Left cardiac atrium (tissue), 4 donors: ENCODE measurements at places on chromosomes 11 and 22. TPM values are rescaled to one million over a fixed set of nuclear protein-coding genes. Genes with fewer than 3 reads are reported as not detected.

The TRIM3 gene
- 14.5 TPM for total RNA-seq

The GSC2 gene
- total RNA-seq = not detected

The SMIM35 gene
- not detected for total RNA-seq

The UPK3A gene
- 0.29 TPM for total RNA-seq

The PHETA2 gene
- total RNA-seq = 8.7 TPM

The GRK2 gene
- 52.6 TPM for total RNA-seq

The RFPL1 gene
- total RNA-seq = not detected

DNA sequence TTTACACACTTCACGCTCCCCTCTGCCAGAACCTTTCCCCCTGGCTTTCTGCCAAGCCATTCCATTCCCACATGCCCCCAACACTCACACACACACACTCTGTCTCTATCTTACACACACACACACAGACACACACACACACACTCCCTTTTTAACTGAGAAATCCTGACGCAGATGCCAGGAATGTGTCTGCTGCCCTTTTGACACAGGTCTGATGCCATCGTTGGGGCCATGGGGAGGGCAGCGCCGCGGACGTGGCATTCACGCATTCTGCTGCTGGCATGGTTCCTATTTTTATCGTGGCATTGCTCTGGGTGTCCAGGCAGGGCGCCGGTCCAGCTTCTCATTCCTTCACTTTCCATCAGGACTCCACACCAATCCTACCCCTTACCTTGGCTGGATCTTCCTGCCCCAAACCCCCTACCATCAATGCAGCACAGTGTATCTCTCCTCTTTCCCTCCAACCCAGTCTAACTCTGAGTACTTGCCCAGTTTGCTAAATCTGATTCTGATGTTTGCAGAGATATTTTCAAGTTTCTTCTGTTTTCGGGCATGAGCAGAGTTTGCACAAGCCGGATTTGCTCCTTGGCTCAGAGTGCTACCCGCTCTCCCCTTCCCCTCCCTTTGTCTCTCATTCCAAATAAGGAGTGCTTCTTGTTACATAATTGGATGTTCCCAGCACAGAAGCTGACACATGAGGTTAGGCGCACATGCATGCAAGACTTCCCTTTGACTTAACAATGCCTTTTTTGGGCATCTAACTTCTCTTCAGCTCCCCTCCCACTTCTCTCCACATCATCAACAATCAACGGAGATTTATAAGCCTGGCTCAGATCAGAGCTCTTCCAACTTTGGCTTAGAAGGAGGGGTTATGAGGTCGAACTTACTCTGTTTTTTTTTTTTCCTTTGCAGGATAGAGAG, 18.8 kb downstream of the SNX19 start:
- DNase-seq = peak; percentile 82

DNA sequence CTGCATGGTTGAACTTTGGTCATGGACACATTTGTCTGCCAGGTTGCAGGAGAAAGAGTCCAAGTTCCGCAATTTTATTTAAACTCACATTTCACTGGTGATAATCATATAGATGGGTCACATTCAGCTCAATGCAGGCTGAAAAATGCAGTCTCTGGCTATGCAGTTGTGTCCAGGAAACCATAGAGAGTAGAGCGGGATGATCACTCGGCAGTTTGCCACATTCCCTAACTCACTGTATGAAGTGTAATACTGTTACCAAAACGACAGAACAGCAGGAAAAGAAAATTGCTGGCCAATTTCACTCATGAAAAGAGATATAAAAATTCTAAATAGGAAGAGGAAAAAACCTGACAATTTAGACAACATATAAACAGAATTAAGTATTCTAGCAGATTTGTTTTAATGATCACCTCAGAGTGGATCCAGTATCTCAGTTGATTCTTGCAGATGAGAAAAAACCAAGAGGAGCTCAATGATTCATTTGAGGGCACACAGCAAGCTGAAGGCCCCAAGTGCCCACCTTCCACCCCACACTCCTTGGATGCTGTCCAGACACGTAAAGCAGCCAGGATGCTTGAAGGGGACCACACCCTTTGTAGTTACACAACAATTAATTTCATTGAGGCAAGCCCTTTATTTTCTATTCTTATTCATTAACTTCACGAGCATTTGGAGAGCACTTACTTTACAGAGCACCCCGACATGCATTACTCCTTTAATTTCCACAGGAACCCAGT, 422.3 kb downstream of the SOX6 start:
- DNase-seq = no peak

GRCh38 chr22:32882360-32882755, 80.9 kb downstream of the TIMP3 start:
- no peak for DNase-seq

- DNase-seq = no peak
Measured at GRCh38 chr11:126601550-126602215, 246.2 kb downstream of the ST3GAL4 start.
